ENCODE measurements at places on chromosomes 12 and 14.

DNA sequence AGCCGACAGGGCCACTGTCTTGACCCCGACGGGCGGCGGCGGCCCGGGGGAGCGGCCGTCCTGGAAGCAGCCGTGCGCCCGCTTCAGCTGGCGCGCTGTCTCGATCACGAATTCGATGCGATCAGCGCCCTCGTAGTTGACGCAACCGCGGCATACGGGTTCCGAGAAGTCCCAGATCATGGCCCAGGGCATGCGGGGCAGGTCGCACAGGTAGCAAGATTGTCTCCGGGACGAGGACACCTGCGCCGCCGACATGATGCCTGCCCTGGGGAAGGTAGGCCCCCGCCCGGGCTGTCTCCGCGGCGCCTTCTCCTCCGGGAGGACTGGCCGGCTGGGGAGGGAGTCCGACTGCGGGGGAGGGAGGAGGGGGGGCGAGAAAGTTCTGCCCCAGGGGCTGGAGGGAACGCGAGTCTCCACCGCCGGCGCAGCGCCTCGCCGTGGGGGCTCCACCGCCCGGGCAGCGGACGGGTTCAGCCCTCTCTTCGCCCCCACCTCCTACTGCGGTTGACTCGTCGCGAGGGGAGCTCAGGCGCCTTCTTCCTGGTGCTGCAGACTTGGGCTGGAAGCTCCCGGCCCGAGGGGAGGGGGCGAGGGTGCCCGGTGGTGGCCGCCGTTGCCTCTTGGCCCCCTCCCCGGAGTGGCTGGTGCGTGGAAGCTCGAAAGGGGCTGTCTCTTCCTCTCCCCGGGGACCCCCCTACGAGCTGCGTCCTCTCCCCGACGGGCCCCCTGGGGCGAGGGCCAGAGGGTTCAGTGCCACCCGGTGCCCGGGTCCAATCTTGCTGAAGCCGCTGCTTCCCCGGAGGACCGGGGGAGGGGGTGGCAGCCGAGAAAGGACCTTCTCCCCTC lies 747 bp downstream of the IRF2BPL start:
- peak; percentile 84 for DNase-seq

GRCh38 chr12:52201451-52201839 lies 9.6 kb upstream of the KRT80 start:
- DNase-seq = no peak

GRCh38 chr12:112108202-112109079 lies at the start of gene NAA25:
Gene NAA25 (minus strand): TSS chr12:112108783. CDS start chr12:112108773, 10 bp downstream.
- peak; percentile 93 for DNase-seq

DNA sequence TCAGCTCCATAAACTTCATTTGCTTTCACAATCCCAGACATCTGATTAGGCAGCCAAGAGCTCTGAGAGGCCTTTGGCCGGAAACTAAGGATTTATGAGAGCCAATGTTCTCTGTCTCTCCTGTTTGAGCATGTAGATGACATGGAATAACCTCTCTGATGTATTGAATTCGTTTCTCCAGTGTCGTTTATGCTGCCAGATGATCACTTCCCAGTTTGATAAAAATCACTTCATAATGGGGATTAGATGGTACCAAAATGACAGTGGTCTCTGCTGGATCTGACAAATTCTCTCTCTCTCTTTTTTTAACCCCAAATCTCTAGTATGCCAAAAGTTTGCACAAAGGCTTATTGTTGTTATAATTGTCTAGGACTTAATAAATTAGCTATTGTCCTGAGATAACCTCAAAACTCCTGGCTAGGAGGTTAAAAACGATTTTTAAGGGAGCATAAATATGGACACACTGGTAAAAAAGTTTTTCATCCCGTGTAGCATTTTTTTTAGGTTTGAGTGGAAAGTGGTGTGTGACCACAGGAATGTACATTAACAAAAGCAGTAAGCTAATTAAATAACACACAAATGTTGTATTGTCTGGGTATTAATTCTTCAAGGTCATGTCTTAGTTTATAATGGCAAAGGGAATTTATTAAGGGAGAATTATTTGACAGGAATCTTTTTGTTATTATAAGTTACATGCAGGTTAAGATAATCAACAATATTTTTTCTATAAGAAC lies 82.6 kb upstream of the USP44 start:
- no peak for DNase-seq

GRCh38 chr12:32736445-32736844 lies 19.3 kb downstream of the YARS2 start:
- no peak for DNase-seq

- DNase-seq = peak; percentile 84
Observed at GRCh38 chr12:52215587-52216031, 17.4 kb upstream of the KRT7 start.

GRCh38 chr12:99522456-99522855 lies 125.1 kb upstream of the GARIN6 start:
- DNase-seq = no peak

GRCh38 chr12:18807714-18808113 lies 69.8 kb downstream of the CAPZA3 start:
- DNase-seq = no peak

DNA sequence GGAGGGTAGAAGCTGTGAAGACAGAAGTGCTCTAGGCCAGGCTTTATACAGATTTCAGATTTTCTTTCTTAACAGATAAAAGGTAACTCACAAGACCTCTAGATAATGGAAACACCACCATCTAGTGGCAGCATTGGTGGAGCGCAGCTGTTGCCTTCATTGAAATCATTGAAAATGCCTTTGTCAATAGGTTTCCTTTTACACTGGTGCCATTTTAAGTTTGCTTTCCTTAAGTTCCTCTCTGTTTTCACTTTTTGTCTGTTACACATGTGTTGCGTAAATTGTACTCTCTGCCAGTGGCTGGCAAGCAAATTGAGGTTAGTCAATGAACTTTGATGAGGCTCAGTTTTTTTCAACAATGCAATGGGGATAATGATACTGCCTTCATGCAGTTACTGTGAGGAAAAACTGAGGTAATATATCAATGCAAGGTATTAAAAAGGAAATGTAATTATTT lies 31.1 kb downstream of the ALDH1L2 start:
- DNase-seq = peak; percentile 31

- DNase-seq = peak; percentile 62
Observed at GRCh38 chr12:29041621-29042020, 107.5 kb upstream of the FAR2 start.

DNA sequence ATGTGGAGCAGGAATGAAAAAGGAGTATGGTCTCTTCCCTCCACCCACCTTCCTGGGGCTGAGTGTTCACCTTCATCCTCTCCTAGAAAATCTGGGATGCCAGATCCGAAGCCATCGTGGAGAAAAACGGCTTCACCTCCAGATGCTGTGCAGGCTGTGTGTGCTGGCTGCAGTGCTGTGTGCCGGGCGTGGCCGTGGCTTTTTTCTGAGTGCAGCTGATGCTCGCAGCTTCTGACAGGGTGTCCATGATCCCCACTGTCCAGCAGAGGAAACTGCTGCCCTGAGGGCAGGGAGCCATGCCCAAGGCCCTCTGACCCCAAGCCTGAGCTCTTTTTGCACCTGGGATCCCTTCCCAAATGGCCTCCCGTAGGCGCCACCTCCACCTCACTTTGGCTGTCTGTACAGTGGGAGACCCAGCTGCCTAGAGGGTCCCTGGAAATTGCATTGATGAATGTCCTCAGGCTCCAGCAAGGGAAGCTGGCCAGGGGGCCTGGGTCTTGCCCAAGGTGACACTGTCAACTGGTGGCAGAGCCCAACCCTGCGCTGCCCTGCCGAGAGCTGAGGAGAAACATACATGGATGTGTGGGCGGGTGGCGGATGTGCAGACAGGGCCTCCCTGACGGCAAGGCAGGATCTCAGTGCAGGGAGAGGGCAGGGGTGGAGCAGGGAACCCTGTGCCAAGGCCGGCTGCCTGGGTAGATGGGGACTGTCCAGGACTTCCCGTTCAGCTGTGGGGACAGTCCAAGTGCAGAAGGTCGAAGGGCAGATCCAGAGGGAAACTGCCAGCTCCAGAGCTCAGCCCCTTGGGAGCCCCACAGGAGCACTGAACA lies 53.3 kb downstream of the BEGAIN start:
- no peak for DNase-seq

GRCh38 chr12:13100605-13100881 lies 2.9 kb downstream of the GSG1 start:
- DNase-seq = no peak

- DNase-seq = no peak
Observed at GRCh38 chr12:105209091-105209490, 26.9 kb downstream of the APPL2 start.

- no peak for DNase-seq
Observed at GRCh38 chr14:95320955-95321600, 1.4 kb upstream of the CLMN start.

DNA sequence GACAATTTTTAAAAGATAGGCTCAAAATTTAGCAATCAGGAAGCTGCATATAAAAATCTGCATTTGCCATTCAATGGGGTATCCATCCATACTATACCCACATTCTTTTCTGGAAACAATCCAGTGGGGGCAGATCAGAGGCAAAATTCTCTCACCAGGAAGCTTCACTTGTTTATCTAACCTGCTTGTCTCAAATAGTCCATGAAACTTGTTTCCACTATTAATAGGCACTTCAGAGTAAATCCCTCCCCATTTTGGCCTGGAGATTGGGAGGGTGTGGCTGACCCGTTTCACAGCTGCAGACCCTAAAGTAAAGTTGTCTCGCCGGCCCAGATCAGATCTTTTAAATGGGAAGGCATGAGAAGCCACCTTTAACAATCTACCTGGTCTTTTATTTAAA lies 139.4 kb upstream of the CPNE8 start:
- no peak for DNase-seq

- DNase-seq = no peak
Observed at GRCh38 chr14:24518851-24519250, 10.8 kb upstream of the CMA1 start.

DNA sequence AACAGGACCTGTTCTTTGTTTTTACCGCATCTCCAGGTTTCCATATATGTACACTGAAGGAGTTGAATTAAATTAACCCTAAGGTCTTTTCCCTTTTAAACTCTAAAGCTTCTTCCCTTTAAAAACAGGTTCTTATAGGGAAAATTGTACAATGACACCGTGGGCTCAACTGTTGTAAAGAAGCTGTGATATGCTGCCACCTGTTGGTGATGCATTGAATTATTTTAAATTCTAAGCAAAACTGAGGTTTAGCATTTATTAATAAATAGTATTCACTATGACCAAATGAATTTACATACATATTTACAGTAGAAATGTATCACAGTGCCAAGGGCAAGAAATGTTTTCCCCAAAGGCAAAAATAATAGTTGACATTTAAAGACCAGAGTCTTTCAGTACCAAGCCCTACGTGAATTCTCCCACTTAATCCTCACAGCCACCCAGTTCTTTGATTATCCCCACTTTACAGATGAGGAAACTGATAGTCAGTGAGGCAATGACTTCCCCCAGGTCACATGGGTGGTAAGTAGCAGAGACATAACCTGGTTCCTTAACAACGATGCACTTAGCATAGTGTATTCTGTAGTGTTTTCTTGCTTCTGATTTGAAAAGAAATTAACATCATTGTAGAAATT lies 35.7 kb upstream of the TMEM263 start:
- DNase-seq = peak; percentile 17

- DNase-seq = no peak
Observed at GRCh38 chr14:65344011-65344410, 68.5 kb upstream of the FUT8 start.

DNA sequence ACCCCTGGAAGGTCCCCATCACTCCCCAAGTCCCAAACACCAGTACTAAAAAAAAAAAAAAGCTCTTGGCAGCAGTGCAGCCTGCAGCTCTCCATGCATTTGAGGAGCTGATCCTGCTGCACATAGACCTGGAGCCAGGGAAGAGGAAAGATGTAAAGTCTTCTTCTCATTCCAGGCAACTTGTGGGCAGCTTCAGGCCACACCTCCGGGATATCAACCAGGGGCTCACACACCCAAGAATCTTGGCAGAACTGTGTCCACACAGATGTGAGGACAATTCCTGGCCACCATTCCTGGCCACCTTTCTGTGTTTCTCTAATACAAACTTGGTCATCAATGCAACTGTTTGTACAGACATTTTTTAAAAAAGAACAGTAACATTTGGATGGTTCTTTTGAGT lies 72.7 kb downstream of the TMEM132C start:
- no peak for DNase-seq

DNA sequence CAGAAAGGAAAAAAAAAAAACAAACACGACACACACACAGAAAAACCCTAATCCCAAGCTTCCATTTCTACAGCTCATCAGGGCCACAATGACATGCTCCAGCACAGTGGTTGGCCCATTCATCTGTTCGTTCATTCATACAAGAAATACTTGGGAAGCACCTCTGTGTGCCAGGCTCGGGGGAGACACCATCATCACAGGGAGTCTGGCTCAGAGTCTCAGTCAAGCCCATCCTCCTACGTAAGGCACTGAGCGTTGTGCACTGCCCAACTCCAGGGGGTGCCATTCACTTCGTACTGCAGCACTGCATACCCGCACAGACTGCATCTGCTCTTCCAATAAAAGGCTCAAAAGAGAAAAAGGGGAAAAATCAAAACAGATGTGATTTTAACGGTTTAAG lies 15.3 kb downstream of the VPS37B start:
- DNase-seq = peak; percentile 15

DNA sequence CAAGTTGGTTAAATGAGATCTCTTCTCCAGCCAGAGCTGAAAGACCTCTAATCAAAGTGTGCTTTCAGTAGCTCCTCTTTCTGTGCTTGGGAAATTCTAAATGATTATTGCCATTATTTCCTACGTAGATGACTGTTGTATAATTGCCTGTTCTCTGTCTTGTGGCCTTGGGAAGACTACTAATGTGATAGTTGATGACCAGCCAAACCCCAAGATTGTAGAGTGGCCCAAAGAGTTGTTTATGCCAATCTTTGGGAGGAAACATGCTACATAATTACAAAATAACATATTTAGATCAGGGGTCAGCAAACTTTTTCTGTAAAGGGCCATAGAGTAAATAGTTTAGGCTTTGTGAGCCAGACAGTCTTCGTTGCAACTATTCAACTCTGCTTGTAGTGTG lies 135.1 kb upstream of the DIO2 start:
- DNase-seq = no peak

- peak; percentile 10 for DNase-seq
Observed at GRCh38 chr12:99386907-99387306, 260.6 kb upstream of the GARIN6 start.

GRCh38 chr14:92040431-92041051 lies 682 bp upstream of the TRIP11 start:
- DNase-seq = peak; percentile 8

GRCh38 chr12:69007101-69007854 lies 74.3 kb upstream of the CPM start:
- peak; percentile 12 for DNase-seq

DNA sequence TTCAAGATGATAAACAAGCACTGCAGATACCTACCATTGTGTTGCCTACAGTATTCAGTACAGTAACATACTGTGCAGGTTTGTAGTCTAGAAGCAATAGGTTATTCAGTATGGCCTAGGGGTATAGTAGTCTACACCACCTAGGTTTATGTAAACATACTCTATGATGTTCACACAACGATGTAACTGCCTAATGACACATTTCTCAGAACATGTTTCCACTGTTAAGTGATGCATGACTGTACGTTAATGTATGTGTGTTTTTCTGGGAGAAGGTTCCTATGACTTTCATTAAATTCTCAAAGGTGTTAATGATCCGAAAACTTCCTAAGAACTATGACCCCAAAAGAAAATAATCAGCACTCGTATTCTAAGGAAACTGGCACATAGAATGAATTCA lies 20.9 kb upstream of the CALM1 start:
- DNase-seq = no peak
